ENCODE measurements at places on chromosomes 3 and 15.
A peak's percentile ranks its signal among the peaks of the same experiment; 100 is the strongest.

GRCh38 chr15:64430000-64430735 lies 30.2 kb upstream of the ZNF609 start:
- peak; percentile 9 for DNase-seq

DNA sequence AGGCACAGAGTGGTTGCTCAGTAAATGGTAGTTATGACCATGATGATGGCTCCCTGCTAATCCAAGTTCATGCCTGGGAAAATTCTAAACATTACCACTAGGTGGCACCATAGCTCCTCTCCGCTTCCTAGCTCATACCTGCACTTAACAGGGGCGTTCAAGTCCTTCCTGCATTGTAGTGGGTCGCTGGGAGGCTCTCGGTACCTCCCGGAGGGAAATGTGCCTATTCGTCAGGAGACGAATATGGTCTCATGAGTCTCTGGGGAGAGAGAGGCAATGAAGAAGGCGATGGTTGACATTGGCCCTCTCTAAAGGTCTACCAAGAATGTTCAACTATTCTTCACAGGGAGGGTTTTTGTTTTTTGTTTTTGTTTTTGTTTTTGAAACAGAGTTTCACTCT lies 10.9 kb downstream of the MESP1 start:
- peak; percentile 18 for DNase-seq

DNA sequence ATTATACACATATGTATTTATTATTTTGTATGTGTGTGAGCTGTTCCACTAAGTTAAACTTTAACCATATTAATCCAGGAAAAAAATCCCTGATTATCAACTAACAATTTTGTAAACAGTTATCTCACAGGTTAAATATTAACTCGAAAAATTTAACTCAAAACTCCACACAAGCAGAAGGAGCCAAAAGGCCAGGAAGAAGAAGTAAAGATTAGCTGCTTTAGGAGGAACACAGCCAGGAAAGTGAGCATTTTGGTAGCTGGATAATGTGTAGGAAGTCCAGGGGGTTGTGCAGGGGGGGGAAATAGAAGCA lies 425.0 kb downstream of the TIGIT start:
- DNase-seq = no peak

- no peak for DNase-seq
Measured at GRCh38 chr3:154952553-154952952, 127.6 kb upstream of the MME start.

DNA sequence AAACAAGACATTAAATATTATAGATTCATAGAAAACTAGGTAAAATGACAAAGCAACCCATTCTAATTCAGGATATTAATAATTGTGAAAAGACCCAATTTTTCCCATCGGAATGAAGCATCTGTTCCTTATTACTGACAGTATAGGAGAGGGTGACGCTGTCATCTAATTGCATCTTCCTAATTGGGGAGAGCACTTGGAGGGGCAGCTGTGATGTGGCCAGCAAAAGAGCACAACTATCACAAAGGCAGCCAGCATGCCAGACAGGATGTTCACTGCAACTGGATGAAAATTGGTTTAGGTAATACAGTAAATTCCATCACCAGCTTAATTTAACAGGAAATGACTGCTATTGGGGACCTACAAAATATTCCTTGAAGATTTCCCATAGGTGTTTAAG lies 21.9 kb upstream of the MINAR1 start:
- no peak for DNase-seq

DNA sequence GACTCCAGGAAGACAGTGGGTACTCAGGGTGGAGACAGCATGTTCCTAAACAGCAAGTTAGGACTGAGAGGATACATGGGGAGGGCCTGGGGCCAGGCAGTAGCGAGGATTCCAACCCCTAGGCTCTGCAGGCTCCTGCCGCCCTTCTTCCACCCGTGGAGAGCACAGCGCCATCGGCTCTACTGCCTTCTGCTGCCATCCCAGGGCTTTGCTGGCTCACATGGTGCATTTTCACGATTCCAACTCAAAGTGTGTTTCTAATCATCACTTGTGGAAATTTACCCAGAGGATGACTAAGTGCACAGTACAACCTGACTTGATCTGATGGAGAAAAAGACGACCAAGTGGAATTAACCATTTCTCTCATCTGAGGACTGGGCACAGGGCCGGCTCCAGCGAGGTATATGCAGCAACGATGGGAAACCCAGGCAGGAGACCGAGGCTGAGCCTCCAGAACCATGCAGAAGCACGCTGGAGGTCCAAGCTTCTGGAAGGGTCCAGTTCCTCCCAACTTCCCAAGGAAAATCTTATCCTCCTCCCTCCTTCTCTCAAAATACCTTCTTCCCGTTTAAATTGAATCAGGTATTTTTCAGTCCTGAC lies 104.6 kb downstream of the LRIG1 start:
- DNase-seq = no peak

GRCh38 chr3:189995129-189995528 lies 125.6 kb downstream of the P3H2 start:
- no peak for DNase-seq

DNA sequence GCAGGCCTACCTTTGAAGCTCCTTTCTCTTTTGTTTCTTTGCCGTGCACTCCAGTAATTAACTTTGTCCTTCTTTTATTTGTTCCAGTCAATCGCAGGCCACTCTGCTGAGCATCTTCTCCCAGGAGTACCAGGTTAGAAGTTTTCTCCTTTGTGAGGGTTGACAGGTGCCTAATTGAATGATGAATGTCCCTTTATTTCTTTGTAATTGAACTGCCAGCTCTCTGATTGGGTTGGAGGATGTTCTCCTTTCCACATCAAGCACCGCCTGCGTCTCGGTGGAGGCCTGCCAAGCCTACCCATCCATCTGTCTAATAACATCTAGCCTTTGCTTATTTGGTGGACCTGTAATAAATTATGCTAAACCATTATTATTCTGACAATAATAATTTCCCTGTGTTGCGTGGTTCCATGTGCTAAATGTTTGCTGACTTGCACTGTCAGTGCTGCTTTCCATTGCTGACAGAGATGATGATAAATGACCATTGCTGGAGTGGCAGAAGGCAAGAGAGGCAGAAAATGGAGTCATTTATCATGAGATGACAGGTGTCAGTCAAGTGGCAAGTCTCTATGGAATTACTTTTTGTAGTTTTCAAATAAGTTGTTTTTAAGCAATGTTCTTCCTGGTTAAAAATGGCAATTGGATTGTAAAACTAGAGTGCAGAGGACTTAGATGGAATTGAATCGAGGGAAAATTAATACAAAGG lies 64.9 kb downstream of the CDIN1 start:
- DNase-seq = no peak

- no peak for DNase-seq
Measured at GRCh38 chr3:170740726-170741591, 129.0 kb downstream of the RPL22L1 start.

DNA sequence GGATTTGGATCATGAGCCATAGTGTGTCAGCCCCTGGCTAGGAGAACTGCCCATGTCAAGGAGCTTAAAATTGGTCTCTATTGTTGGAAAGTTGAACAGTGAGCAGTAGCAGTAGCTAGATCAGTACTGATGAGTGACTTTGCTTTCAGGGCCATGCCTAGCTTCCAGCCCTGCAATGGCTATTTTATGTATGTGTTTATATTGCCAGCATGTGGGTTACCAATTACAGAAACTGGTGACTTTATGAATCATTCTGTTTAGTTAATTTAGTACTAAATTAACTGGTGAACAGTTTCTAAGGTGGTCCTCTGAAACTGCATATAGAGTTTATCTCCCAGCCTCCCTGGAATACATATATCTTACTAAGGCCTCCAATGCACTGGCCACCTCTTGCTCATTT lies 908.1 kb upstream of the ALCAM start:
- no peak for DNase-seq

DNA sequence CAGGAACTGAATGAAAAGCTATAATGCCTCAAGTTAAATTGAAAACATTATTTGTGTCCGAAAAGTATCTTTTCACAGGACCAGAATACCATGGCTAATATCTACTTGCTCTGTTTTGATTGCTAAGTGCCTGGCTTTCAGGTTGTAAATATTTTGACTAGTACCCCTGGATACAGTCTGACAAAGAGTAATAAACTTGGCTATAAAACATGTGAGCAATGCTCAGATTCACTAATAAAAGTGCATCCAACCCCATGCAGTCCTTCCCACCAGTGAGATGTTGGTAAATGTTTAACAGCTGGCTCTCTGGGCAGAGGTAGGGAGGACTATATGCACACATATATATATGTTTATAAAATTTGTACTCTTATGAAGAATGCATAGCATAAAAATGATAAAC lies 281.8 kb upstream of the TGFBR2 start:
- DNase-seq = no peak

GRCh38 chr3:101722394-101723173 lies 1.8 kb upstream of the CEP97 start:
- DNase-seq = no peak

DNA sequence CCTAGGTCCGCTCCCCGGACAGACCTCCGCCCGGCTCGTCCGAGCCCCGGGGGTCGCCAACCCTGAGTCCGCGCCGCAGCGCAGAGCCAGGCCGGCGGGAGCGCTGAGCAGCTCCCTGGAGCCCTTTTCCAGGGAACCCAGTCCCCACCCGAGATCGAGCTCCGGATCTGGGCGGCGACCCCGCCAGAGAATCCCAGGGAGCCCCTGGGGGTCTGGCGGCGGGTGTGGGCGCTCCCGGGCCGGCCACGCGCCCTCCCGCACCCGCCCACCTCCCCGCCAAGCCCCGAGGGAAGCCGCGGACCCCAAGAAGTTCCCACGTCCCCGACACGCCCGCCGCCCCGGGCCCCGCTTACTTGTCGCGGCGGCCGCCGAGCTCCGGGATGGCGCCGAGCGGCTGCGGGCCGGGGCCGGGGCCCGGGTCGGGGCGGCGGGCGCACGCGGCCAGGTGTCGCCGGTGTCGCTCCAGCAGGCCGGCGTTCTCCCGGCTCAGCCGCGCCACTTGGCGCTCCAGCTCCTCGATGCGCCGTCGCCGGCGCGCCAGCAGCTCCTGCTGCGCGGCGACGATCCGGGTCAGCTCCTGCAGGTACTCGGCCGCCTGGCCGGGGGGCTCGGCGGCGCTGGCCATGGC lies 137.7 kb downstream of the NUP210 start:
- no peak for DNase-seq

- no peak for DNase-seq
Measured at GRCh38 chr3:140298569-140299070, 363.6 kb downstream of the CLSTN2 start.

- DNase-seq = no peak
Measured at GRCh38 chr3:112579697-112580096, 17.9 kb downstream of the SLC35A5 start.

- DNase-seq = no peak
Measured at GRCh38 chr3:17745301-17745700, 2.9 kb upstream of the TBC1D5 start.

- DNase-seq = no peak
Measured at GRCh38 chr15:101445562-101446517, 43.7 kb downstream of the PCSK6 start.

DNA sequence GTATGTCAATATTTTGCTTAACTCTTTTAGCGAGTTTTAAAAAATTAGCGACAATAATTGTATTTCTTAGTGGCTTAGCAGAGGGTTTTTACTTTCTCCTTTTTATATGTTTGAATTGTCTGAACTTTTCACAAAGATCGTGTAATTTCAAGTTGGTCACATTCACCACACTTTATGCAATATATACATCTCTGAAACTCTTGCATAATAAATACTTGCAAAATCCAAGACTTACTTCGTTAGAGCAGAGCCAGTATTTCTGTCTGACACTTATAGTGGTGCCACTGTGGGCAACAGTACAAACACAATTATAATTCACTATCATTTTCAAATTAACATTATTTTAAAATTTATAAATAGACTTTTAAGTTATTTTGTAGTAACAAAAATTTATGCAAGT lies 62.0 kb downstream of the SUCNR1 start:
- DNase-seq = no peak

DNA sequence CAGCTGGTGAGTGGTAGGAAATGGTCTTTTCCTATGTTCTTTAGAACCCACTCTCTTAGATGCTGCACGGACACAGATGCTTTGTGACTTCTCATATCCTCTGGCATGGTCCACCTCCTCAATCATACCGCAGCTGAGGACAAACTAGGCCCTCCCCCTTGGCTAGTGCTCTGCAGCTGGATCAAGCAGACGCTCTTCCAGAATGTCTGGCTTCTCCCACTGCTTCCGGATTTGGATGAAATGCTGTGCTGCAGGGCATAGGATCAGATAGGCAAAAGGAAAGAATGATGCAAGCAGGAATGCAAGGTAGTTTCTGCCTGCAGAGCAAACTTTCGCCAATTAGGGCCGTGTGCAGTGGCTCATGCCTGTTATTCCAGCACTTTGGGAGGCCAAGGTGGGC lies 75.7 kb upstream of the SLC4A7 start:
- no peak for DNase-seq

- no peak for DNase-seq
Measured at GRCh38 chr3:25214034-25214433, 214.0 kb upstream of the RARB start.

DNA sequence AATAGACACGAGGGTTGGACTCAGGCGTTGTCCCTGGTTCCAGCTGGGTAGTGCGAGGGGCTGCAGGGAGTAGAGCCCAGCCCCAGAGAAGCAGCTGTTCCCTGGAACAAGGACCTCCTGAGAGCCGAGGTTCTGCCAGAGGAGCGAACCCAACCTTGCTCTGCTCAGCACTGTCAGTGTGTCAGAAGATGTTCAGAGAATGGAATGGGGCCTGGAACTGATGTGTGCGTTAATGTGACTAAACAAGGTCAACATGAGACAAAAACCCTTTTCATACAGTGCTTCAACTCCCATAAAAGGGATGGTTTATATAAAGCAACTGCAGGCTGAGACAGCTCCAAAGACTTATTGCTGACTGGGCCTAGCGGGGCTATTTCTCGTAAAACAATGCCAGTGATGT lies 35.5 kb upstream of the HACD2 start:
- DNase-seq = no peak

DNA sequence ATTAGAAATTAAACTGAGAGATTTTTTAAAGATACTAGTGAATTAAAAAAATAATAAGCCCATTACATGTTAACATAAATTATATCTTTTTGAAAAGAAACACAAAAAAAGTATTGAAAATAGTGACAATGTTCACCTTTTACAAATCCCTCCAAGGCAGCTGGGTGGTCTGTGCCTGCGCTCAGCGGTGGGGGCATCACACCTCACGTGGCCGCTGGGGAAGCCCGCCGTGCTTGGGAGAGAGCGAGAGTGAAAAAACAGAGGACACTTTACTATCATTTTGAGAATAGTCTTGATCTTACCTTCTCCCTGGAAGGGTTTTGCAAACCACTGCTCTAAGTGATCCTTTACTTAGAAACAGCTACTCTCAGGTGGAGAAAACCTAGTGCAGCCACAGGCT lies 76.9 kb downstream of the CRTC3 start:
- DNase-seq = no peak
